ENCODE measurements at places on chromosomes 7 and 10. TPM values are rescaled to one million over a fixed set of nuclear protein-coding genes. Genes with fewer than 3 reads are reported as not detected.

The BNIP3 gene
- total RNA-seq: 46.3 TPM

GRCh38 chr10:71726580-71727104 lies 7.1 kb upstream of the C10orf105 start:
- no peak for DNase-seq

- DNase-seq: peak; percentile 67
Observed at GRCh38 chr7:97104719-97105238, 12.7 kb upstream of the SDHAF3 start.

- peak; percentile 5 for DNase-seq
Observed at GRCh38 chr7:95723583-95724180, 48.7 kb upstream of the DYNC1I1 start.

DNA sequence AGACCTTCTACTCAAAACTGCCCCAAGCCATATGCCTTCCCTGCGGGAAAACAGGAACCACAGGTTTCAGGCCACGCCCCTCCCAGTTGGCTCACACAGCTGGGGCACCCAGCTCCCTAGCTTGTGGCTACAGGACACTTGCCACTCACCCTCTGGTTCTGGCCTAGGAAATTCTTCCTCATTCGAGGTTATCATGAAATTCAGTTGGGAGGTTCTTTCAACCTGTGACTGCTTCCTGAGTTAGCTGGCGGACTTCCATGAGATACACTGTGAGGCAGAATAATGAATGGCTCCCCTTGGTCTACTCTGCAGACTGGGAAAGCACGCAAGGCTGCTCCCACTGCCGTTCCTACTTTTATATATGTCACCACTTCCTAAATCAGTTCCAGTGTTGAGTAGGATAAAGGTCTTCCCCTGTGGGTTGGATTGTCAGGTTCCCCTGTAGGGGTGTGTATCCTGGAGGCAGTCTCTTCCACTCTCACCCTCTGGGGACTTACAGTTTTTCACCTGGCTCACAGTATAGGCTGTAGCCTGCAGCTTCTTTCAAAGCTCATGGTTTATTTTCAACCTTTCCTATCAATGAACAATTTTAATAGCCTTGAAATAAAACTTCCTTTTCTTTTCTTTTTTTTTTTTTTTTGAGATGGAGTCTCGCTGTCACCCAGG lies 37.0 kb downstream of the GPR22 start:
- DNase-seq: no peak

GRCh38 chr10:36880898-36881297 lies 244.5 kb upstream of the ANKRD30A start:
- DNase-seq: peak; percentile 48

The COL13A1 gene
- total RNA-seq: not detected

- DNase-seq: no peak
Observed at GRCh38 chr7:90404777-90405176, 1.5 kb downstream of the CLDN12 start.

GRCh38 chr10:27558612-27559020 lies 54.5 kb downstream of the RAB18 start:
- peak; percentile 68 for DNase-seq

- DNase-seq: no peak
Observed at GRCh38 chr10:23056186-23056579, 39.2 kb upstream of the MSRB2 start.

All from OCI-LY7 (cell line).